ENCODE measurements at places on chromosomes 5 and 9. TPM values are rescaled to one million over a fixed set of nuclear protein-coding genes. Genes with fewer than 3 reads are reported as not detected.
A peak's percentile ranks its signal among the peaks of the same experiment; 100 is the strongest.

- DNase-seq = no peak
Measured at GRCh38 chr5:74035521-74035937, 409.5 kb downstream of the ARHGEF28 start.

GRCh38 chr9:70260606-70261005 is 1.8 kb downstream of the SMC5 start:
- DNase-seq = no peak

The FAM153A gene
- total RNA-seq = not detected

DNA sequence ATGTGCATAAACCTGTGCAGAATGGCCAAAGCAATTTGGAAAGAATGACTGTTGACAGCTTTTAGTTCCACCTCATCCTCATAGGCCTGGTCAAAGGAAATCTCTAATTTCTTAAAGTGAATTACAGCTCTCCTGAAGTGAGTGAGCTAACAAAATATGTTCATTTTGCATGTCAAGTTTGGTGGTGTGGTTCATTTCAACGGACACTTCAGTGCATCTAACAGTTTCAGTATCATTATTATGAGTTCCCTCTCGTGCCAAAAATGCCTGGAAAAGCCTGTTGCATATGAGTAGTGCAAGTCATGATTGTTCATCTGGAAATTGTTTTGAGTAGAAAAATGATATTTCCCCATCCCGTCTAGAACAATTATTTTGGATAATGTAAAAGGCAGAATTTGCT is 53.2 kb upstream of the HMHB1 start:
- no peak for DNase-seq

The PCDH1 gene
- total RNA-seq = 1.8 TPM

The GABRA6 gene
- not detected for total RNA-seq

GRCh38 chr5:170541146-170541769 is 37.4 kb downstream of the KCNIP1 start:
- peak; percentile 32 for DNase-seq

DNA sequence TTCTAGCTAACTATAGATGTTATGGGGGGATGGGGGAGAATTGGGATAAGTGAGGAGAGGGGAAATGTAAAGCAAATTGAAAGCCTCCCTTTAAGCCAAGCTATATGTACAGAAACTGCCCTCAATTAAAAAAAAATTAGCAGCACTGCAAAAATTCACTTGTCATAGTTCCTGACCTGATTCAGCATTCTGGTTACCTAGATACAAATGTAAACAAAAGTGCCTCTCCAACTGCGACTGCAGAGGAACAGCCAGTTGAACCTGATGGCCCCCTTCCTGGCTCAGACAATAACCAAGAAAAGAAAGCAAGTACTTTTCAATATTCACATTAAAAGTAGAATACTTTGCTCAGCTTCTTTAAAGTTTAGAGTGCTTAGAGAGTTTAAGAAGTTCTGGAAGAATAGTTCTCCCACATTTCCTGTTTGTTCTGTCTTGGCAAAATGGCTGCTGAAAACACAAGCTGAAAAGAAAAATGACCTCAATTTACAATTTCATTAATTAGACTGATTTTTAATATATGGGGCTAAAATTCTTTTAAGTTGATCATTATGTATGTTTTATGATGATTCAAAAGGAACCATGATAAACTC is 1.5 kb downstream of the FAM81B start:
- no peak for DNase-seq

The SERF1A gene
- total RNA-seq = 10.8 TPM

- no peak for DNase-seq
Measured at GRCh38 chr9:110950041-110950645, 88.1 kb downstream of the LPAR1 start.

DNA sequence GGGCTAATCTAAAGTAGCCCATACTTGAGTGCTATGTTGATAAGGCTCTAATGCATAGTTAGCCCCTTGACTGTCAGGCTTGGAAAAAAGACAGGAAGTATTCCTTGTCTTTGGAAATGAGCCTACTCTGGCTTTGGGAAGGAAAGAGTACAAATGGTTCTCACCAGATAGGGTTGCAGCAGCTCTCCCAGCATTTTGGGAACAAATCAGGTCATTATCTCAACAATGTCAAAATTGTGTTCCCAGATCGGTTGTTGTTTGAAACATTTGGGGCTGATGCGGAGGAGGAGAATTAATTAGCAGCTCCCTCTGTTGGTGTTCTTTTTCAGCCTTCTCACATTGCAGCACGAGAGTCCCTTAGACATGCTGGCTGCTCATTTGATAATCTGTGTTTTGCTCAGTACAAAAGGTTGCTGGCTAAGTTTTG is 294.7 kb upstream of the DMRT1 start:
- no peak for DNase-seq

- no peak for DNase-seq
Measured at GRCh38 chr9:133533857-133534256, 647 bp upstream of the ADAMTSL2 start.

The PRELID2 gene
- total RNA-seq = 7.9 TPM

The PCDHB5 gene
- not detected for total RNA-seq

GRCh38 chr9:129685220-129685932 is 19.9 kb downstream of the PRRX2 start:
- no peak for DNase-seq

- no peak for DNase-seq
Measured at GRCh38 chr9:69380301-69380700, 55.3 kb downstream of the ENTREP1 start.

DNA sequence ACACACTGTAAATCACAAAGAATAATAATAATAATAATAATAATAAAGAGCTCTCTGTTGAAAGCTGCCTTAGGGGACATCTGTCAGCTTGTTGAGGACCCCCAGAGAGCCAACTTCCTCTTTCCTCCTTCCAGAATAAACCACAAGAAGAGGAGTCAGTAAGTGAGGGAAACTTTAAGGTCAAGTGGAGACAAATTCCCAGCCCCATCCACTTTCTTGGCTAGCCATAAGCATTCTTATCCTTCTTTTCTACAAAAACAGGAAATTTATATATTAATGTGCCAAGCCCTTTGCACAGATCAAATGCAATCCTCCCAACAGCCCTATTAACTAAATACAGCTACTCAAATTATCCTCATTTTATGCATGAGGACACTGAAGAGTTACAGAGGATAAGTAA is 9.4 kb upstream of the C5orf58 start:
- DNase-seq = no peak

- no peak for DNase-seq
Measured at GRCh38 chr9:113948891-113949570, 72.9 kb downstream of the ZNF618 start.

DNA sequence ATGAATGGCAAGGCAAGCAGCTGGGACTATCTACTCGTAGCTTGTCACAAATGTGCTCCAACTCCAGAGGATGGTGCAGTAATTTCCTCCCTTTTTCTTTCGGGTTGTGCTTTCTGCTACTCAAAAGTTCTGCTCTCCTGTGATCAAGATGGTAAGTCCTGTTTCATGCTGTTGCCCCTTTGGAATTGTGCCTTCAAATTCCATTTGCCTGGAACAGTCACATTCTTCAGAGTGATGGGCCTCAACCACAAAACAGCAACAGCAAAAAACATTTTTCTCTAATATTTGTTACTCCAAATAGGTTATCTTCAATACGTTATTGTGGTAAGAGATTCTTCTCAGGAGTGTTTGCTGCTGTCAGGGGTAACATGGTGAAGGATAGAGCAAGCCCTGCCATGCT is 209.3 kb downstream of the PALM2AKAP2 start:
- DNase-seq = no peak

The SPINK13 gene
- total RNA-seq = not detected

The TSPAN17 gene
- total RNA-seq = 48.9 TPM

GRCh38 chr5:40124367-40124766 is 555.3 kb upstream of the PTGER4 start:
- DNase-seq = no peak

The TIMD4 gene
- 8.6 TPM for total RNA-seq

The ANKRD33B gene
- total RNA-seq = 18.9 TPM

The CDC25C gene
- 14.0 TPM for total RNA-seq

DNA sequence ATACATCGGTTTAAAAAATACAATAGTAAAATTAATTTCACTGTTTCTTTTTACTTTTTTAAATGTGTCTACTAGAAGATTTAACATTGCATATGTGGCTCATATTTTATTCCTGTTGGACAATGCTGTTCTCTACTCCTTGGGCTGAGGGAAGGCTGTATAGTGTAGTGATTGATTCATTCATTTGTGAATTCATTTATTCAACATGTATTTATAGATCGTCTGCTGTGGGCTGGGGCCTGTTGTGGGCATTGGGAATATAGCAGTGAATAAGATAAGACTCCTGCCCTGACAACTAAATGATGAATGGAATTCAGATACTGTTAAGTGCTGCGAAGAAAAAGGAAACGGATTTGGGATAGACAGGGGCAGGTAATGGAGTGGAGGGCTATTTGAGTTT is 55.7 kb downstream of the ZNF618 start:
- no peak for DNase-seq

The PCDHA5 gene
- total RNA-seq = not detected

DNA sequence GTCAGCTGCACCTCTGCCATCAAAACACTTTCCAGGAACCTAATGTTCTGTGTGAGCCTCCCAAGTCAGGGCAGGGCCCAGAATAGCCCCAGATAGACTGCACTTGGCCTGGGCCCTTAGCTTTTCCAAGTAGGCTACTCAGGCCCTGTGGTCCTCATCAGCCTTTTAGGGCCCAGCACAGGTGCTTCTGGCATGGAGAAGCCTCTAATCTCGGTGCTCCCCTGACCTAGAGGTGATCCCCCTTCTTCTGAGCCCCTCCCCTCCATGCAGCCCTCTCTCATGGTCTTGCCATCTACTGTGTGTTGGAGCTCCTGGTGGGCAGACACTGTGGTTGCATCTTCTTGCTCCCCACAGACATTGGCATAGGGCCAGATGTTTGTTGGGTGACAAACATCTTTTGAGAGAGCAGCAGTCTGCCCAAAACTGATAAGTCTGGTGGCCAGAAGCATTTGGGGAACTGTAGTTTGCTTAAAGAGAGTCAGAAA is 28.1 kb downstream of the FRMPD1 start:
- no peak for DNase-seq

GRCh38 chr9:126386088-126386487 is 59.5 kb downstream of the MVB12B start:
- no peak for DNase-seq

GRCh38 chr9:11558043-11558442 is 945.2 kb upstream of the PTPRD start:
- no peak for DNase-seq

The ALDOB gene
- total RNA-seq = not detected

The FAM120A gene
- 138 TPM for total RNA-seq
